ENCODE measurements at places on chromosomes 1 and 21. TPM values are rescaled to one million over a fixed set of nuclear protein-coding genes. Genes with fewer than 3 reads are reported as not detected.

The KRTAP12-4 gene
- not detected for total RNA-seq

The TLCD4 gene
- under 0.01 TPM for total RNA-seq

The CASQ1 gene
- total RNA-seq, result not detected

The TDRD10 gene
- not detected for total RNA-seq

The SNX7 gene
- 31.4 TPM for total RNA-seq

The OR2L8 gene
- not detected for total RNA-seq

The USP21 gene
- 8.1 TPM for total RNA-seq

The RASAL2 gene
- total RNA-seq, result 11.7 TPM

The GCSAML gene
- not detected for total RNA-seq

The CHIA gene
- not detected for total RNA-seq

The CR1 gene
- total RNA-seq, result not detected

The RNF19B gene
- 18.1 TPM for total RNA-seq

The HHAT gene
- 1.8 TPM for total RNA-seq

The RER1 gene
- total RNA-seq, result 126 TPM

The RAD54L gene
- 6.1 TPM for total RNA-seq

The TNN gene
- total RNA-seq, result not detected

The S100A7 gene
- not detected for total RNA-seq

The LYPLAL1 gene
- 13.5 TPM for total RNA-seq

The FNDC5 gene
- 0.58 TPM for total RNA-seq

The VWA1 gene
- 12.2 TPM for total RNA-seq

The TRNP1 gene
- 188 TPM for total RNA-seq

The TIAM1 gene
- total RNA-seq, result 1.2 TPM

The TMEM269 gene
- under 0.01 TPM for total RNA-seq

The OR2T35 gene
- not detected for total RNA-seq

The SPTA1 gene
- not detected for total RNA-seq

The HTR6 gene
- not detected for total RNA-seq

The LGR6 gene
- not detected for total RNA-seq
